ENCODE measurements at places on chromosomes 3 and 15.

GRCh38 chr3:128835096-128835495 is 44.3 kb upstream of the ACAD9 start:
- DNase-seq, result no peak

GRCh38 chr3:81891055-81891895 is 129.8 kb upstream of the GBE1 start:
- no peak for DNase-seq

DNA sequence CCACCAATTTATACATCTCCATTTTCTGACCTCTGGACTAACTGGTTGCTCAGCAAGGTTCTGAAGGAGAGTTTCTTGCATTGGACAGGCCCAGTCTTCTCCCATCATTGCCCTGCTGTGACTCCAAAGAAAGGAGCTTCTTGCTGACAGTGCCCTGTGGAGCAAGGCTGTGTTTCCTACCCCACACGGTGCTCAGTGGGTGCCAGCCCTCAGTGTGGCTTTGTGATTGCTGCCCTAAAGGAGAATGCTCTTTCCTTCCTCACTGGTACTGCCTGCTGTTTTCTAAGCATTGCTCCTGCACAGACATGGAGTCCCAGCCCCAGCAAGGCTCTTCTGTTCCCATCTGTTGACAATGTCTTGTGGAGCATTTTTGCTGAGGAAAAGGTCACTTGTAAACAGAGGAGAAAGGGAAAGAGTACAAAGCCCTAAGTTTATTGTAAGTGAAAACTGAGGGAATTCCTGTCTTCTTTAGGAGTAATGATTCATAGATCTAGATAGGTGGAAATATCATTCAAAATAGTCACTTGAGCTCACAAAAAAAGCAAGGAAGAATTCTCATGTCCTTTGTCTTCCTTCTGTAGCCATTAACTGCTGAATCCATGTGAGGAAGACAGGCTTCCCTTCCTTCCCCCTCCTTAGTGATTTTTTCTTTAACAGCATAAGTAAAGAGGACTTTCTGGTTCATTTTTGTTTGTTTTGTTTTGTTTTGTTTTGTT is 62.9 kb downstream of the HMG20A start:
- DNase-seq, result no peak

DNA sequence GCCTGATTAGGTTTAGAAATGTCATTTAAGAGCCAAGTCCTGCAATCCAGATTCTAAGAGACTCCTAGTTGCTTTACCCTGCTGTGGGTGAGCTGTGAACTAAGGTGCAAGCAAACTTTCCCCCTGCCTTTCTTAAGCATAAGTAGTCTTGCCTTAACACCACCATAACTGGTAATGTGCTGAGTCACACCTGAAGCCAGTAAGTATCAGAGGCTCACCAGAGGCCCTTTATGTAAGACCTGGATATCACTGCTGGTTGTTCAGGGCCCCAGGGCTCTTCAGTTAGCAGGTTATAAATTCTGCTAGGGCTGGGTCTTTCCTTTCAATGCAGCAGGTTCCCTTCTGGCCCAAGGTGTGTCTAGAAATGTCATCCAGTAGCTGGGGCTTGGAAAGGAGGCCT is 509.9 kb downstream of the VGLL3 start:
- no peak for DNase-seq

- DNase-seq, result no peak
These were observed 64.6 kb downstream of the EEFSEC start for GRCh38 chr3:128217702-128218547.

DNA sequence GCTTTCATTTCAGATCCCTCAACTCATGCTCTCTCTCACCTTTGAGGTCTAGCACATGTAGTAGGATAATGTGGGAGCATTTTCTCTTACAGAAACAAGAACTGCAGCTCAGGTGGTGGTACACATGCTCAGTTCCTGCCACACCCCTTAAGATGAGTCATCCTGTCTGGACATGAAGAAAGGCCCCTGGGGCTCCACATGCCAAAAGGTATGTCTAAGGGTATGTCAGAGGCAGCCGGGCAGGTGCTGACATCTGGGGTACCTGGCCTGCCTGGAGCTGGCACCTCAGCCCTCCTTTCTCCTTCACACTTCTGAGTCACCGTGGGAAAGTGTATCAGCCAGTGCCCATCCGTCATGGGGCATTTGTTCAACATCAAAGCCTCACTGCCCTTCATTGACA is 209.9 kb downstream of the OCA2 start:
- DNase-seq, result no peak

DNA sequence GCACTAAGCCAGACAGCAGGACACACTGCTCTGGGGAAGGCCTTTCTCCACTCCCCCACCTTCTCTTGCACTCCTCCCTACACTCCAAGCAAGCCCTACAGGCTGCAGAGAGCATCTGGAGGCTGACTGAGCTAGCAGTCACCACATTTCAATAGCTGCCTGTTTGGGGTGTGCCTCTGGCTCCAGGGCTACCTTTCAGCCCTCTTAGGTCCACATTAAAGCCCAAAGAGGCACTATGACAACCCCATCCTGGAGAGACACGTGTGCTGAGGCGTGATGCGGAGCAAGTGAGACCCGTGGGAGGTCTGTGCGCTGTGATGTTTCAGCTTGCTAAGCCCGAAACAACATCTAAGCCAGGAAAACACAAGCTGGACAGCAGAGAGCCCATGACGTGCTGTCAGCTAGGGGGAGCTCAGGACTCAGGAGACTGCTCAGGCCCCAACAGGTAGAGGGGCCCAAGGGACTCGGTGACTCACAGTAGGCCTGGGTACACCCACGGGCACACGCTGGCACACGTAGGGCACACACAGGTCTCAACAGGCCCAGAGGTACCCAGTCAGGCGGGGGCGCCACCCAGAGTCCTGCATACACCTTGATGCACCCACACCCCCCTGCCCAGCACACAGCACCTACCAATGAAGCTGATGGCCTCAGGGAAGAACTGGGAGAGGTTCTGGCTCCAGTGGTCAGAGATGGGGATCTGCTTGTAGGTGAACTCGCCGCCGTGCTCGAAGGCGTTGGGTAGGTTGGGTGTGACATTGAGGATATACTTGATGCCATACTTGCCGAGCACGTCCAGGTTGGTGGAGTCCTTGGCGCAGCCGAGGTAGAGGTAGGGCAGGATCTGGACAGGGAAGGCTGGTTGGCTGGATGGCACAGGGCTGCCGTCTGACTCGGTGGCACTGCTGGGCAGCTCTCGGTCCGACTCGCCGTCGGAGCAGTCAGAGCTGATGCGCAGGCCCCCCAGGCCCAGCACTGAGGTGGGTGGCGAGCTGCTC is 2.8 kb downstream of the DUSP7 start:
- DNase-seq, result no peak

- no peak for DNase-seq
These were observed 9.5 kb downstream of the CLDN18 start for GRCh38 chr3:138019281-138020069.

GRCh38 chr3:152466784-152467183 is 198.1 kb downstream of the MBNL1 start:
- peak; percentile 53 for DNase-seq

DNA sequence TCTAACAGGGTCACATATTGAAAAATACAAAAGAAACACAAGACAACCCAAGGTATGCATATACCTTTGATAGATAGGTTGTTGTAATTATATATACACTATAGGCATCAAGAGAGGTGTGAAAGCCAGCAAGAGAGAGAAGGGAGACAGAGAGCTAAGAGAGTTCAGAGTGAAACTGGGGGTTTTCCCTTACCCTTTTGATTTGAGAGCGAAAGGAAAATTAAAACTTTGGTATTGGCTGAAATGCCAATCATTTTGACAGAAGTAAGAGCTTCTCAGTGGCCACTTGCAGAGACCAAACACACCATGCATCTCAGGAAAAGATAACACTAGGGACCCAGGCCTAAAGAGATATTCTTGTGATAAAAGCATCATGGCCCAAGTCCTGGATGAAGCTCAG is 183.6 kb downstream of the SHOX2 start:
- no peak for DNase-seq

DNA sequence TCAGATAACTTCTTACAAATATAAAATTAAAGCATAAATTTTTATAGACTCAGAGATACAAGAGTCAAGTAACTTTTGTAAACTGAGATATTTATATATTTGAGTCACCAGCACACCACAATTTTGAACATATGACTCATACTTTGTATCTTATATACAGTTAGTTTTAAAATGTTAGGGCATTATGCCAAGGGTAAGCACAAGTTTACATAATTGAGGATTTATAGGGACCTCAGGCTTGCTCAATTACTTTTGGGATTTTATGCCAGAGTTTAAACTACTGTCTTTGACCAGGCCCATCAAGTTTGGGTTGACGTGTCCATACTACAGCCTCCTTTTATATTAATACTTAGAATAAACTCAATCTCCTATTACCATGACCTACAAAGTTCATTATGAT is 7.4 kb upstream of the FGF7 start:
- no peak for DNase-seq

GRCh38 chr3:11606865-11607440 is 36.8 kb downstream of the VGLL4 start:
- no peak for DNase-seq

GRCh38 chr3:117398141-117398899 is 688.7 kb downstream of the TUSC7 start:
- peak; percentile 53 for DNase-seq

- peak; percentile 29 for DNase-seq
These were observed 1.1 kb upstream of the KPNA4 start for GRCh38 chr3:160566499-160566898.

DNA sequence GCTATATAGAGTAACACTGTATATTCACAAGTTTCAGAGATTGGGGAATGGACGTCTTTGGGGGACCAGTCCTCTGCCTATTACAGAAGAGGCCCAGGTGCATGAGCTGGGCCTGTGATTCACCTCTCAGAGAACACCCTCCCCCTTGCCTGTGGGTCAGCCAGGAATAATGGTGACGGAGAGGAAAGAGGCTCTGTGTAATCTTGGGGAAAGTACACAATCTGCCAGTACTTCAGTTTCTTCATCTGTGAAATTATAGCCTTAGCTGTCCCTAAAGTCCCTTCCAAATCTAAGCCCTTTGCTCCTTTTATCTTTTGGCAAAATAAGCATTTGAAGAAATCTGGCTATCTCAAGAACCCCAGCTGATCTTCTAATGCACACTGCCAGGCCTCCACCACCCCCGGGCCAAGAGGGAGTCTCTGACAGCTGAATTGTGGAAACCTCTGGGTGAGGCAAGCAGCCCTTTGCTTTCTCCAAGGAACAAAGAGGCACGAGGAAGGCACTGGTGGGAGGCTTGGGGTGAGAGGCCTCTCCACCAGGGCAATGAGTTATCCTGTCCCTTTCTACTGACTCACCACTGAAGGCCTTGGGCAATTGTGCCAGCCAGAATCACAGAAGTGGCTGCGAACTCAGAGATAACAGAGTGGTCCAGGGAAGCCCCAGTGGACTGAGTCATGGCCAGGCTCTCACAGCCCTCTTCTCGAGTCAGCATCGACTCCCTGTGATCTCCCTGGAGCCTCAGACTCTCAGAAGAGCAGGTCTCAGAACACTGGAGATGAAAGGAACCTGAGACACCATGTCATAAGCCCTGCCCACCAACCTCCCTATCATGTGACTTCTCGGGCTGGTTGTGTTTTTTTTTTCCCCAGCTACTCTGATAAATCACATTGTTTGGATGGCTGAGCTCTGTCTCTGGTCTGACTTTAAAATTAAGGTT is 31.8 kb downstream of the CCNL1 start:
- peak; percentile 81 for DNase-seq

- DNase-seq, result no peak
These were observed 68.2 kb downstream of the HMCES start for GRCh38 chr3:129346695-129347457.

- no peak for DNase-seq
These were observed 86.6 kb downstream of the TRAK1 start for GRCh38 chr3:42177801-42178150.

DNA sequence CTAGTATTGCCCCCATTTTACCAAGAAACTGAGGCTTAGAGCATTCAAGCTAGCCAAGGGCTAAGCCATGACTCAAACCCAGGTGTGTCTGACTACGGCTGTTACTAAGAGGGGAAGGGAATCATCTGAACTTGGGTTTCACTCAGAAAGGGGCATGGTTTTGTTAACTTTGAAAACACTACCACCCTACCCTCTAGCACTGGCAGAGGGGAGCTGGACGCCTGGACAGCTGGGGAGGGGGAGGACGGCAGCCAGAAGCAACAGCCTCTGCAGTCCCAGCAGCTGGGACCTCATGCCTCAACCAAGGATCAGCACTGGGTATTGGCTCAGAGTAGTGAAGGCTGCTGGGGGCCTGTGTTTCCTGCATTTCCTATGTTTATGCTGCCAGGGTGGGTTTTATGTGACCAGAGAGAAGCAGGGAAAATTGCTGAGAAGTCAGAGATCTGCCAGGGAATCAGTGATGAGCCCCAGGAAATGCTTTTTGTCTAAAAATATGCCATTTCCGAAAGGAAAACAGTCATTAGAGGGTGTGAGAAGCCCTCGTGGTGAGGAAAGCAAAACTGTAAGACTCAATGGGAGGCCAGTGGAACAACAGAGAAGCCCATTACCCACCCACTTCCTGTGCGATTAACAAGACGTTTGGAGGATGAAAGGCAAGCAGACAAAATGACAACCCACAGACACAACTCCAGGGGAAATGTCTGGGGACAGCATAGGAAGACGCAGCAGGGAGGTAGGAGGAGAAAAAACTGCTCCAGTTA is 41.2 kb downstream of the LIPC start:
- no peak for DNase-seq

DNA sequence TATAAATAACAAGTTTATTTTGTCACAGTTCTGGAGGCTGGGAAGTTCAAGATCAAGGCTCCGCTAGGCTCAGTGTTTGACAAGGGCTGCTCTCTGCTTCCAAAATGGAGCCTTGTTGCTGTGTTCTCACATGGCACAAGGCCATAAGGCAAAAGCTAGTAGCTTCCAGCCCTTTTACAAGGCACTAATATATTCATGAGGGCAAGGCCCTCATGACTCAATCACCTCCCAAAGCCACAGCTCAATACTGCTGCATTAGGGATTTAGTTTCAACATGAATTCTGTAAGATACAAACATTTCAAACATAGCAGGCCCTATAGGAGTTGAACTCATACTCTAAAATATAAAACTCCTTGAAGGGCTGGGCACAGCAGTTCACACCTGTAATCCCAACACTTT is 30.2 kb downstream of the ZBTB11 start:
- no peak for DNase-seq

- DNase-seq, result no peak
These were observed 18.8 kb upstream of the SPATA12 start for GRCh38 chr3:57041674-57042073.

- DNase-seq, result no peak
These were observed 448.7 kb downstream of the ZPLD1 start for GRCh38 chr3:102883515-102883914.

GRCh38 chr3:182019926-182020325 is 308.2 kb downstream of the SOX2 start:
- DNase-seq, result no peak

GRCh38 chr15:91555312-91555711 is 298.2 kb upstream of the SLCO3A1 start:
- no peak for DNase-seq

- peak; percentile 58 for DNase-seq
These were observed 77.8 kb downstream of the RAB11A start for GRCh38 chr15:65947041-65947440.

All from NCI-H82 (cell line).